Esophagus squamous epithelium (tissue), 5 donors: ENCODE measurements at places on chromosomes 4 and X.
A peak's percentile ranks its signal among the peaks of the same experiment; 100 is the strongest.

GRCh38 chr4:128385683-128386304 lies 98.2 kb upstream of the PGRMC2 start:
- H3K27ac ChIP-seq = peak overlapping the region; percentile 64
- no peak for DNase-seq
- peaks cover 91% of the 10 kb centered on the region for H3K4me1 ChIP-seq
- H3K4me3 ChIP-seq = no peak overlapping the region

GRCh38 chrX:114997779-114998178 lies 19.6 kb downstream of the IL13RA2 start:
- no peak for DNase-seq
- no peaks in the 10 kb centered on the region for H3K27me3 ChIP-seq
- H3K27ac ChIP-seq = no peak overlapping the region
- no peaks in the 10 kb centered on the region for H3K4me1 ChIP-seq
- no peaks in the 10 kb centered on the region for H3K36me3 ChIP-seq
- no peak overlapping the region for H3K4me3 ChIP-seq

DNA sequence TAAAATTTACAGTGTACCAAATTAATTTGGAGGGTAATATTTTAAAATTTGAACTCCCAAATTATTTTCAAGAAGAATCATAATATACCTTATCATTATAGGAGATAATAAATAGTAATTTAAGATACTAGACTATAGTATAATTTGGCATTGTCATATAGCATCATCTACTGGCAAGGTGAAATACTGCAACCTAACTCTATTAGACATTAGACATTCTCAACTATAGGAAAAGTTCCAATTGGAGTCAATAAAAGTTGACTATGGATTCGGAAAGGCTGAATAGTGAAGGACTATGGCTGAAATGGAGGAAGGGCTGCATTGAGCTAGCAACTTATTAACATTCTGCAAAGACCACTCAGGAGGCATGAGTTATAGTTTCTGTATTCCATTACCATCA lies 113.0 kb downstream of the PRDM5 start:
- peaks cover 32% of the 10 kb centered on the region for H3K36me3 ChIP-seq
- H3K4me3 ChIP-seq = no peak overlapping the region
- no peaks in the 10 kb centered on the region for H3K4me1 ChIP-seq
- no peaks in the 10 kb centered on the region for H3K27me3 ChIP-seq
- H3K27ac ChIP-seq = no peak overlapping the region

DNA sequence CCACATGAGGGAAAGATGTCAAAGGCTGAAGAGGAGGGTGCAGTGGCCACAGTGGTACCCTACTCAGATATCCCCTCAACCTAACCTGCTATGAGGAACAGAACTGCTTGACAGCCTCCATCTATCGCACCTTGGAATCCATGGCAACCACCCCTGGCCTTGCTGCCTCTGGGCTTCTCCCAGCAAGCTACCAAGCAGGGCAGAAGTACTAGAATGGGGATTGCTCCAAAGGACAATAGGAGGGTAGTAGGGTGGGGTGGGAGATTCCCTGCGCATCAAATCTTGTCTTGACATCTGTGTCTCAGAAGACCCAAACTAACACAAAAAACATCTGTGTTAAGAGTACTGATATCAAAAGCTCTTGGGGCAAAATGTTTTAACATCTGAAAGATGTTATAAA lies 118.2 kb downstream of the FBXW7 start:
- H3K4me1 ChIP-seq = no peaks in the 10 kb centered on the region
- H3K27ac ChIP-seq = no peak overlapping the region
- H3K4me3 ChIP-seq = no peak overlapping the region
- H3K27me3 ChIP-seq = no peaks in the 10 kb centered on the region
- H3K36me3 ChIP-seq = no peaks in the 10 kb centered on the region

DNA sequence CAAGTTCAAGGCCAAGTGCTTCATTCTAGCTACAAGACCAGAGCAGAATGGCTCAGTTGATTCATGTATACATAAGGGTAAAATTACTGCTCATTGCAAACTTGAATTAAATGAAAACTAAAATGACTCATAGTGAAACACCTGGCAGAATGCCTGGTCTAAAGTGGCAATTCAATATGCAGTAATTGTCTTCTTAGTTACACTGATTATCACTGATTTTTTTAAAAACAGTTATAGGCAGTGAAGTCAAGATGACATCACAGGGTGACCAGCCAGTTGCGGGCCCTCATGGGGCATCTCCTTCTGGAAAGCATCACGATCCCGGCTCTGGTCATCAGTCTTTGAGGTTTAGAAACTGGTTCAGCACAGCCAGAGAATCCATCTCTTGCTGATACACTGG lies 154.2 kb downstream of the RAB28 start:
- H3K4me3 ChIP-seq = no peak overlapping the region
- no peaks in the 10 kb centered on the region for H3K36me3 ChIP-seq
- H3K27ac ChIP-seq = no peak overlapping the region
- no peak for DNase-seq
- H3K27me3 ChIP-seq = no peaks in the 10 kb centered on the region

DNA sequence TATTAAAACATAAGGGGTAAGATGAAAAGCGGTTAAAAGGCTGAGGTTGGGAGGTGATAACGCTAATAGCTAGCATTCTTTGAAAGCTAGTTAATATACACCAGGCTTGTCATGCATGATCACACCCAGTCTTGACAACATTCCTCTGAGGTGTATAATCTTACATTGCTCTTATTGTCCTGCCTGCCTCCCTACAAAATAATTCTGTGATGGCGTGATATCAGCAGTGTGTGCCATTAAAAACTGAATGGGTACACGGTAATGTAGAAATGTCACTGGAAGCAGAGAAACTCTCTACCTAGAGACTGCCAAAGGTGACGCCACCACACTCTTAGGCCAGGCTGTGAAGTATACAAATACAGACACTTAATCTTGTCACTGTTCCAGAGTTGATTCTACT lies 68.1 kb downstream of the DIAPH2 start:
- no peak overlapping the region for H3K4me3 ChIP-seq
- no peaks in the 10 kb centered on the region for H3K4me1 ChIP-seq
- no peaks in the 10 kb centered on the region for H3K27me3 ChIP-seq
- no peaks in the 10 kb centered on the region for H3K36me3 ChIP-seq

DNA sequence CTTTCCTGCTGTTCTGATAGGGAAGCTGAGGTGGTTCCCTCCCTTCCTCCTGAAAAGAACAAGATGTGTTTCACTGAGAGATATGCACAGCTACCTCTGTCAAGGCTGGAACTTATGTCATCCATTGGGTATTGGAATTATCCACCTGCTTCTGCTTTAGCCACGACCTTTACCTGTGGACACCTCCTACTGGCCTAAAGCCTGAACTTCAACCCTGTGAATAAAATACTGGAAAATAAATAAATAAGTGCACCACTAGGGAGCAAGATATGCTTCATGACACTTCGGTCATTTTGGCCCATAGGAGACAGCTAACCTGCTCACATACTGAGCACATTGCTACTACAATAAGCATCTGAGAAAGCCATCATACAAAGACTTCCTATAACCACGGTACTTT lies 419.9 kb upstream of the NWD2 start:
- no peak overlapping the region for H3K4me3 ChIP-seq
- no peak overlapping the region for H3K27ac ChIP-seq
- no peaks in the 10 kb centered on the region for H3K4me1 ChIP-seq
- no peak for DNase-seq
- H3K27me3 ChIP-seq = no peaks in the 10 kb centered on the region

DNA sequence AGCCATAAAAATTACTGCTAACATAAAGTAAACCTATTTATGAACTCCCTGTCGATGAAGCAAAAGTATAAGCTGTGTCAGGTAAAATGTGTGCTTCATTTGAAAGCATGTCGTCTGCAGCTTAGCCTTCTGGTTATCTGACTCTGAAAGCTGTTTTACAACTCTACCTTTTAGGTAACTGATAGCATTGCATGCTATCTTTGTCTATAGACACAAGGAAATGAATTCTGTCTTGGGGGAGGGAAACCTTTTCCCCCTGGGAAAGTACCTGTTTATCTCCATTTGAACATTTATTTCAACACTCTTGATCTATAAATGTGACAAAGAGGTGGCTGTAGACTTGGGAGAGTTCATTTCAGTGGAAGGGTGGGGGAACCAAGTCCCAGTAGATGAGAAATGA lies 51.4 kb downstream of the RAB40A start:
- no peak for DNase-seq
- no peaks in the 10 kb centered on the region for H3K27me3 ChIP-seq
- H3K36me3 ChIP-seq = no peaks in the 10 kb centered on the region
- H3K27ac ChIP-seq = no peak overlapping the region
- H3K4me3 ChIP-seq = no peak overlapping the region
- no peaks in the 10 kb centered on the region for H3K4me1 ChIP-seq

DNA sequence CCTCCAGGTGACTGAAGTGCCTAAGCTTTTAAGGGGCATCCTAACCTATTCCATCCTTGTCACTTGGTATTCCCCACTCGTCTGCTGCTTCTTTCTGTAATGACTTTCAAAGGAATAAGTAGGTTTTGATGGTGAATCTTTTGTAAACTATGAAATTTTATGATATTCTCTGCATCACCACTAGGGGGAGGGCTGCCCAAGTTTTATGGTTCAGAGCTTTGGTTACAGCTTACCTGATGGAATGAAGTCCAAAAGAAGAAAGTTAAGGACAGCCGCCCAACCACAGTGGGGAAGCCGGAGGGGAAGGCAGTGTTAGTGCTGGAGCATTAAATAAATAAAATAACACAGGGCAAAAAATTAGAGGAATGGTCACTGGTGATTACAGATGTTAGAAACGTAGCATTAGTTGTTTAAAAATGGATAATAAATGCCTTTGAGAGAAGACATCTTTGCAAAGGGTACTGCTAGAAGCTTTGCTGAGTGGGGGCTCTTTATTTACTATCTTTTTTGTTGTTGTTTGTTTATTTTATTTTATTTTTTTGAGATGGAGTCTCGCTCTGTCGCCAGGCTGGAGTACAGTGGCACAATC lies 204.9 kb downstream of the GBA3 start:
- H3K27me3 ChIP-seq = no peaks in the 10 kb centered on the region
- no peak for DNase-seq
- no peaks in the 10 kb centered on the region for H3K4me1 ChIP-seq
- no peaks in the 10 kb centered on the region for H3K36me3 ChIP-seq

GRCh38 chr4:75512386-75513211 lies 1.6 kb downstream of the RCHY1 start:
- H3K4me3 ChIP-seq = peak overlapping the region; percentile 90
- H3K27me3 ChIP-seq = no peaks in the 10 kb centered on the region
- H3K4me1 ChIP-seq = peaks cover 21% of the 10 kb centered on the region
- H3K36me3 ChIP-seq = no peaks in the 10 kb centered on the region
- DNase-seq = no peak

DNA sequence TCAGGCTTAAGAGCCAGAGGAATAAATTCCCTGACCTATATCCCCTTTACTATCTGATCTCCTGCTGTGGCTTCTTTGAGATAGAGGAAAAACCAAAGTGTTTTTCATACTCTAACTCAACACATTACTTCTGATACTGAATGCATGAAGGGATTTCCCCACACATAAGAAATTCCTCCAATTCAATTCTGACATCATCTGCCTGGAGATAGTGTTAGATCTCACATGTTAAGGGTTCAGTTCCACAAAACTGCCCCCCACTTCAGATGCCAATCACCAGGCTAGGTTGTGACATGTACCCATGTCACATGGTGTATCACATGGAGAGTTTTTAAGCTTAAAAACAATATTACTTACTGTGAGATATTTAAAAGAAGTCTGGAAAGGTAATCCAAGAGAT lies 46.8 kb downstream of the GSTCD start:
- H3K27me3 ChIP-seq = no peaks in the 10 kb centered on the region
- no peak for DNase-seq
- H3K36me3 ChIP-seq = no peaks in the 10 kb centered on the region
- H3K27ac ChIP-seq = no peak overlapping the region
- H3K4me3 ChIP-seq = no peak overlapping the region

- no peaks in the 10 kb centered on the region for H3K36me3 ChIP-seq
Observed at GRCh38 chr4:7657545-7658297, 223.0 kb upstream of the PSAPL1 start.

DNA sequence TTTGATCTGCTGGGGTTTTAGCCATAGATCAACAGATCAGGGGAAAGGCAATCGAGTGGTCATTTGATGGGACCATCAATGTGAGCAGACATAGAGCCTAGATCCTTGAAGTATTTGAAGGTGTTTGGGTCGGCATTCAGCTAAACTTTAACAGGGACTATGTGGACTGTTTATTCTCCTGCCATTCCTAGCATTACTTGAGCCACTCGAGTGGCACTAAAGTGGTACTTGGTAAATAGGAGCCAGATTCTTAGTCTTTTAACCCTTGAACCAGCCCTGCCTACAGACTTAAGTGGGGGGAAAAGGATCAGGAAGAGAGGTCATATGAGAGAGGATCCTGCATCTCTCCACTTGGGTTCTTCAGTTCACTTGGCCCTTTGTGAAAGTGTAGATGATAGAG lies 3.8 kb downstream of the MSN start:
- H3K4me1 ChIP-seq = peaks cover 34% of the 10 kb centered on the region
- H3K4me3 ChIP-seq = no peak overlapping the region
- no peak for DNase-seq
- H3K27me3 ChIP-seq = no peaks in the 10 kb centered on the region

DNA sequence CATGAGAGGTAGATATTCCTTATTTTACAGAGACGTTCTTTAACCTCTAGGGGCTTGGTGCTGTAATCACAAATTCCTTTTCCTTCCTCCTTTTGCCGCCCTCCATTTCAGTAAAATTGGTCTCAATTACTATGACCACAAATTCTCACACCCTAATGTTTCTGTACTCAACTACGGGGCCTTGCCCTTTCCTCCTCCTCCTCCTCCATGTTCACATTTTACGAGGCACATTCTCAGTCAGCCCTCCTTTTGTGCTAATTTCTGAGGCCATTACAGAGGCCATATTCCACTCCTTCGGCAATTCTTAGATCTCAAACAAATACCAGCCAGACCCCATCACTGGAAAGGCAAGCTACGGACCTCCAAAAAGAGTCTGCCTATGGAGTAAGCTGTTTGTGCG lies 92.1 kb downstream of the SH3KBP1 start:
- DNase-seq = no peak
- H3K27ac ChIP-seq = no peak overlapping the region
- no peak overlapping the region for H3K4me3 ChIP-seq
- H3K4me1 ChIP-seq = no peaks in the 10 kb centered on the region
- H3K27me3 ChIP-seq = no peaks in the 10 kb centered on the region

- peaks cover 26% of the 10 kb centered on the region for H3K4me1 ChIP-seq
- no peaks in the 10 kb centered on the region for H3K36me3 ChIP-seq
- peak overlapping the region; percentile 98 for H3K27ac ChIP-seq
- no peaks in the 10 kb centered on the region for H3K27me3 ChIP-seq
- peak overlapping the region; percentile 57 for H3K4me3 ChIP-seq
Observed at GRCh38 chr4:3387943-3388361, 53.8 kb upstream of the HGFAC start.
